ENCODE measurements at places on chromosomes 13 and 19. TPM values are rescaled to one million over a fixed set of nuclear protein-coding genes. Genes with fewer than 3 reads are reported as not detected.

DNA sequence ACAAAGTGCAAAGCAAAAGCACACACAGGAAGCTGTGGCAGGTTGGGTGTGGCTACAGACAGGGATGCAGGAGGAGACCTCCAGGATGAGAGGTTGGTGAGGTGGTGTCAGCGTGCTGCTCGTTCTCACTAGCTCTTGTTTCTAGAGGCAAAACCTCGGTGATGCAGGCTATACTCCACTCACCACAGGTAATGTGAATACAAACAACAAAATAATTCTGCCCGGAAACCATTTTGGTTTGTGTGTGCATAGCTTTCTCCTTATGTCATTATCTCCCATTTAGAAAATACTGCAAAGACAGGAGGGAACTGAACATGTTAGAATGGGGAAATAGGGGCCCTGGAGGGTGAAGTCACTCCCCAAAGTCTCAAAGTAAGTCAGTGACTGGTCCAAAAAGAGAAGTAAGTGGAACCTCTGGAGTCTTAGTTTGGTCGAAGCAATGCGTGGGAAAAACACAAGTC is 9.4 kb downstream of the LCP1 start:
- no peak for DNase-seq

DNA sequence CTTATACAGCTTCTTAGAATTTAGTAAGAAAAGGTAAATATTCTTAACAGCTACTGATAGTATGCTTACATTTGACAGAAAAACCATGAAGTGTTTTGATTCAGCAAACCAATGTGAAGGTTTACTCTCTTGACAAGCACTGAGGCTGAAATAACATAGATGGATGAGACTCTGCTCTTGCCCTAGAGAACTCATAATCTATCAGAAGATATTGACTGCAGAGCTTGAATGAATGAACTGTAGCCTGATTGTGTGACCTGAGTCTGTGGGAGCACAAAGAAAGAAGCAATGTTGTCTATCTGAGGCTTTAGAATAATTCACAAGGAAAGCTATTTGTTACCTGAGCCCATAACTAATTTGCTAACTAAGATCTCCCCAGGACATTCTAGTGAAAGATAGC is 1235.3 kb downstream of the OLFM4 start:
- DNase-seq: no peak

DNA sequence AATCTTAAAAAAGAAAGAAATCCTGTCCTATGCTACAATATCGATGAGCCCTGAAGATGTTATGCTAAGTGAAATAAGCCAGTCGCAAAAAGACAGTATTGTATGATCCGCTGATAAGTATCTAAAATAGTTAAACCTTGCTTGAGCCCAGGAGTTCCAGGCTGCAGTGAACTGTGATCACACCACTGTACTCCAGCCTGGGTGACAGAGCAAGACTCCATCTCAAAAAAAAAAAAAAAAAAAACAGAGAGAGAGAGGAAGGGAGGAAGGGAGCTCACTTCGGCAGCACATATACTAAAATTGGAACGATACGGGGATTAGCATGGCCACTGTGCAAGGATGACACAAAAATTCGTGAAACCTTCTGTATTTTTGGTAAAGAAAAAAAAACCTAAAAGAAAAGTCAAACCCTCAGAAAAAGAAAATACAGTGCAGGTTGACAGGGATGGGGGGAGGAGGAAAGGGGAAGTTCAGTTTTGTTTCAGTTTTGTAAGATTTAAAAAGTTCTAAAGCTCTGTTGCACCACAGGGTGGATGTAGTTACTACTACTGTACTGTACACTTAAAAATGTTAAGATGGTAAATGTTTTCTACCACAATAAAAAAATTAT is 8.4 kb downstream of the CLASRP start:
- DNase-seq: no peak

DNA sequence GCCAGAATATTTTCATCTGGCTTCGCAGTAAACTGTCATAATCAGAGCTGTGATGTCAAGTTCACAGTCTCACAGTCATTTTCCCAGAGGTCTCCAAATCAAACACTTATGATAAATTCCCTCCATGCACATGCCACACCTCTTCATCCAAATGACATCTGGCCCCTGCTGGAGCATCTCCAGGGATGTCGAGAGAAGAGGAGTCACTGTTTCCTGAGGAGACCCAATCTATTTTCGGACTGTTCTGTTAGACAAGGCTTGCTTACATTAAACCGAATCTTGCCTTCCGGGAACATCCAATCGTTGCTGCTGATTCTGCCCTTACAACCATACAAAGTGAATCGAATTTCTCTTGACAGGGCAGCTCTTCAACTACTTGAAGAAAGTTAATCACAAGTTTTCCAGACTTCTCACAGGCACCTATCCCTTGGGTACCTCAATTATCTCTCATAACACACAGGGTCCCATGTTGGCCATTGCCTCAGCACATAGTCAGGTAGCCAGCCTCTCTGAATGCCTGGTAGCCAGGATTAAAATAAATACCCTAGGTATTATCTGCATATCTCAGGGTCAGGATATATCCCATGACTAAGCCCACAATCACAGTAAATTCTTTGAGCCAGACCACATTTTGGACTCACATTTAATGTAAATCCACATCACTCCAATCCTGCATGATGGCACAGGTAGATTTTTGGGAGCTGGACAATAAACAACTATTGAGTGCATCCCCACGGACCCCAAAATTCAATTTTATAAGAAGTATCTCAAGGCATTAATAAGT is 182.5 kb downstream of the ABCC4 start:
- no peak for DNase-seq

GRCh38 chr19:54738715-54739114 is 402 bp downstream of the KIR2DL3 start:
- DNase-seq: no peak

DNA sequence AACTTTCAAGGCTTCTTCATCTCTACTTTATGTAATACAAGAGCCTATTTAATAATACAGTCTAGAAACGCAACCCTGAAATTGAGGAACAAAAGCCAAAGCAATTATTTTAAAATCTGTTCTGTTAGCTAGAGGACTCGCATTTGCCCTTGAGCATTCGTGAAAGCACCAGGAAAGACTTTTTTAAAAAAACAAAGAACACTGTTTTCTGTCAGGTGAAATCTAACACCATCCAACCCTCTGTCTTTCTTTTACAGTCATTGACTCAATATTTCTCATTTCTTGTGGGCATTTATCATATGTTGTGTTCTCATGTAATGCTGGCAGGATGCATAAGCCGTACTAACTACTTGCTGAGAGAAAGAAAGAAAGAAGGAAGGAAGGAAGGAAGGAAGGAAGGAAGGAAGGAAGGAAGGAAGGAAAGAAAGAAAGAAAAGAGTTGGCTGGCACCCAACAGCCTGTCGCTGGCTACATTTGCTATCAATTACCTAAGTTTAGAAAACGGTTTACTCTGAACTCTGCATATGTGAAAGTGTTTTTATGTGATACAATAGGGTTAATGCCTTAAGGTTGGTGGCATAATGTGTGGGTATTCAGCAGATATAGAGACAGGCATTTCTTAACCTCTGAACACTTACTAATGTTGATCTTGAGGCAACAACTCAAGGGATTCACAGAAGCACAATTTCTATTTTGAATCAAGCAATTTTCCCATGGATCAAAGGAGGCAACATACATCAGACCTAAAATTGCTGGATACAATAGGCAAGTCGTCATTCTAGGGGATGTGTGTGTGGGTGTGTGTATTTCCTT is 445.4 kb downstream of the DCT start:
- DNase-seq: no peak

The CRX gene
- not detected for total RNA-seq

The HCST gene
- total RNA-seq: 37.6 TPM

The PROZ gene
- total RNA-seq: not detected
